ENCODE measurements at places on chromosomes 1 and 21.

DNA sequence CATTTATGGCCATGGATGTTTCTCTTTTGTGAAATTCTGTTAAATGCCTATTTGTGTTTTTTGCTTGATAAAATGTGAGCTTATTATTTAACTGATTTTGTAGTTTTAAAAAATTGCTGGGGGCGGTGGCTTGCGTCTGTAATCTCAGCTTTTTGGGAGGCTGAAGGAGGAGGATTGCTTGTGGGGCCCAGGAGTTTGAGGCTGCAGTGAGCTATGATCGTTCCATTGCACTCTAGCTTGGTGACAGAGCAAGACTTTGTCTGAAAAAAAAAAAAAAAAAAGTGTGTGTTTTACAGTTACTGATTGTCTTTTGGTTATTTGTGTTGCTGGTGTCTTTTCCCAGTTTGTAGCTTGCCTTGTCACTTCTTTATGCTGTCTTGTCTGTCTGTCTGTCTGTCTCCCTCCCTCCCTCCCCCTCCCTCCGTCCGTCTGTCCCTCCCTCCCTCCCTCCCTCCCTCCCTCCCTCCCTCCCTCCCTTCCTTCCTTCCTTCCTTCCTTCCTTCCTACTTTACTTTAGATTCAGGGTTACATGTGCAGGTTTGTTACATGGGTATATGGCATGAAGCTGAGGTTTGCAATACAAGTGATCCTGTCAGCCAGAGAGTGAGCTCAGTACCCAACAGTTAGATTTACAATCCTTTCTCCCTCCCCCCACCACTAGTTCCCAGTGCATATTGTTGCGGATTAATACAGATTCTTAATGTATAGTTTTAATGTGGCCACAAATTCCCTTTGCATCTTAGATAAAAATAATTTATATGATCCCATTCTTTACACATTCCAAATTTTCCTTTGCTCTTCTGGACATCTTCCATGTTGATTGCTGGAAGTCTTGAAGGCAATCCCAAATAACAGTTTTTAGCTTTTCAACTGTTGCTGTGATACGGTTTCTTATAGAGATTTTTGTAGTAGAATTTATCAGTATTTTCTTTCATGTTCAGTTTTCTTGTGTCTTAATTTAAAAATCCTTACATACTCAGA is 25.1 kb downstream of the PTBP2 start:
- no peak for DNase-seq

GRCh38 chr1:183871142-183871541 is 66.2 kb downstream of the RGL1 start:
- DNase-seq = no peak

DNA sequence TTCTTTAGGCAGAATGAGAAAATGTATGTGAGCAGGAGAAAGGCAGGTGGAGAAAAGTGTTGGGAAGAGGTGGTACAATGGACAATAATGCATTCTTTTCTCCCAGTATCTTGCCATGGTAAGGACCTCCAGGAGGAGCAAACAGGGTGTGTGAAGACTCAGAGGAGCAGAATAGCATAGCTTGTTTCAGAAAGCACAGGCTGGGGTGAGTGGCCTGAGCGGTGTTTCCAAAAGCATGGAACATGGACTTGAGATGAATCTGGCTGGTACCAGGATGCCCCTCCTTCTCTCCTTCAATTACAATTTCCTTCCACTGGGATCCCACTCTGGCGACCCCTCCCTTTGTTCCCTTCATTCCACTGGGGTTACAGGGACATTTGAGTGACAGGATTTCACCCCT is 123.4 kb upstream of the TNR start:
- DNase-seq = no peak

GRCh38 chr1:232964601-232965000 is 14.2 kb downstream of the NTPCR start:
- DNase-seq = no peak

DNA sequence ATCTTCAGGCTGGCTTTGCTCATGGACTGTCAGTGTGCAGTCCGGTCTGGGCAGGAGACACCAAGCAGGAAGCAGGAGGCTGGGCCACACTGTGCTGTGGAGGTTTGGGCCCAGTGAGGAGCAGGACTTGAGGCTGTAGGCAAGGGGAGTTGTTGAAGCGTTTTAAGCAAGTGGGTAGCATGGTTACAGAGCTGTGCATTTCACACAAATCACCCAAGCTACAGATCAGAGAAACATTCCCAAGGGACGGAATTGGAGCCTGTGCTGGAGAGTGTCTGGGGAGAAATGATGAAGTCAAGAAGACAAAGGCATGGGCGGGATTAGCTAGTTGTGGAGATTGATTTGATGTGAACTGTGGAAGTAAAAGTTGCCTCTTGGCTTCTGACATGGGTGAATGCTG is 60.9 kb downstream of the KIF21B start:
- no peak for DNase-seq

GRCh38 chr1:248324468-248324867 is at the start of gene OR2M7:
OR2M7 (minus strand) TSS chr1:248324568; CDS start chr1:248324568, 0 bp downstream.
- no peak for DNase-seq

- DNase-seq = no peak
Measured at GRCh38 chr1:218364028-218364710, 19.0 kb downstream of the TGFB2 start.

GRCh38 chr1:3910857-3911845 is 11.1 kb upstream of the C1orf174 start:
- DNase-seq = peak; percentile 59

GRCh38 chr1:225026701-225027100 is 97.2 kb downstream of the DNAH14 start:
- DNase-seq = no peak

Measured in CD8-positive, alpha-beta memory T cell (primary cell).